ENCODE measurements at places on chromosomes 7 and 10.

DNA sequence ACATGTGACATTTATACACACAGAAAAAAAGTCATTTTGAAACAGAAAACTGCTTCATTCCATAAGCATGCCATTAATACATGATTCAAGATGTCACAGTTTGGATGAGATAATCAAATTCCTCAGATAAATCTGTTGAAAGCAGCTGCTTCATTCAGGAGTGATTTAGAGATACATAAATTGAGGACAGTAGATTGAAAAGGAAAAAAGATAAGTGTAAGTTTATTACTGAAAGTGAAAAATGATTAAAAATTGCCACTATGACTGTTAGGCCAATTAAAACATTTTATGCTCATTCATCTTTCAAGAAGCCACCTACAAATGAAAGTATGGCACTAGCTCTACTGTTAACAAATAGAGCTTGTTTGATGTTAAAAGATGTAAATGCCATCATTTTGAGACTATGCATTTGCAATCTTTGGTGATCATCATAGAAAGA, 136.9 kb upstream of the CDK6 start:
- no peaks in the 10 kb centered on the region for H3K27me3 ChIP-seq
- no peaks in the 10 kb centered on the region for H3K36me3 ChIP-seq
- no peaks in the 10 kb centered on the region for H3K4me1 ChIP-seq
- no peak overlapping the region for H3K4me3 ChIP-seq

DNA sequence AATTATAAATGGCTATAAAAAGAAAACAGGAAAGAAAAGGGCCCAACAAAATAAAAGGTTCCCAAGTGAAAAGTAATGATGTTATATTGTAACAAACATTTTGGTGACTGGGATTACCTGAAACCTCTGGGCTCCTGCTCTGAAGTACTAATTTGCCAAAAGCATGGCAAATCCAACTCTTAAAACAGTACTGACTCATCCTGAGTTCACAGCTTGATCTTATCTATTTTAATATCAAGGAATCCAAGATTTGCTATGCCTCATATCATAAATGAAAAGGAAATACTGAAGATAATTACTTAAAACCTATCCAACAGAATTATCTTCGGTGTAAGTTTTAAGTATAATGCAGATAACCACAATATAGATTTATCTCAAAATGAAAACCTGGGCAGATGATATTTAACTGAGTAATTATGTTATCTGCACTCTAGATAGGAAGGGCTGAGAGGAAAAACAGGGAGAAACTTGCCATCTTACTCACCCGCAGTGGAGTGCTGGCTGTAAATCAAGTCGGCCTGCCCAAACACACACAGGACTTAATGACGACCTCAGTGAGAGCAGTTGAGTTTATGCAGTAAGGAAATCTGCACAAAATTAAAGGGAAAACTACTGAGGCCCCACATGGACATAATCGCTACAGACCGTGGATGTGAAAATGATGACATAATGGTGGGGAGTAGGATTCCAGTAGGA, 48.4 kb downstream of the MPP7 start:
- no peaks in the 10 kb centered on the region for H3K36me3 ChIP-seq
- peaks cover 15% of the 10 kb centered on the region for H3K4me1 ChIP-seq
- no peak overlapping the region for H3K27ac ChIP-seq
- H3K4me3 ChIP-seq: no peak overlapping the region
- no peaks in the 10 kb centered on the region for H3K27me3 ChIP-seq

DNA sequence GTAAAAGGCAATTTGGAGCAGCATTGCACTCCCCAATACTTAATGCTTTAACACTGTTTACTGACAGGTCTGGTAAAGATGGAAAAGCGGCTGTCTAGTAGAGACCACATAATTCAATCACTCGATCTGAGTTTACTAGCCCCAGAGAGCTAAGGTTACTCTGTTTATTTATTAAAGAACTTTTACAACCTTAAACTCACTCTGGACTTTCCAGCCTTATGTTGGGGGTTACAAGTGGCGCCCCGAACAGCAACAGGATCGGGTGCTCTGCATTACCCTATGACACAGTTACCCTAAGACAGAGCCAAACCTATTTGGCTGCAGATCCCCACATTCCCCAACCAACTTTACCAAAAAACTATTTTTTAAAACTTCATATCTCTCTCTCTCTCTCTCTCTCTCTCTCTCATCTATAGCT, 43.9 kb downstream of the MRPS24 start:
- DNase-seq: no peak
- H3K4me1 ChIP-seq: no peaks in the 10 kb centered on the region
- H3K27me3 ChIP-seq: no peaks in the 10 kb centered on the region
- H3K36me3 ChIP-seq: no peaks in the 10 kb centered on the region

DNA sequence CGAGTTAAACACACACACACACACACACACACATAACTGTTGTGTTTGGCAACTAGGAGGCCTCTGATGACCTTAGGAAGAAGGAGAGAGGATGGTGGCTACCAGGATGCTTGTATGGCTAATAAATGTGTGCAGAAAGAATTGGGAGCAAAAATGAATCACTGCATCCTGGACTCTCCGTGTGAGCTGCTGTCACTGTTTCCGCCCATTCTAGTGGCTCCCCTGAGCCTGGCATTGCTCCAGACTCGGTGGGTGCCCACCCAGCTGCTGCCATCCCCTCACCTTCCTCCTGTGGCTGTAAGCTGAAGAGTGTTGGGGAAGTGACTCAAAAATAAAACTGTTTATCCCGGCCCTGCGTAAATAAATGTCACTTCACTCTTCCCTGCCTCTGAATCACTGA, 149.5 kb upstream of the MINDY3 start:
- H3K27ac ChIP-seq: no peak overlapping the region
- H3K36me3 ChIP-seq: no peaks in the 10 kb centered on the region
- DNase-seq: no peak
- H3K4me3 ChIP-seq: no peak overlapping the region
- H3K27me3 ChIP-seq: no peaks in the 10 kb centered on the region
- no peaks in the 10 kb centered on the region for H3K4me1 ChIP-seq

GRCh38 chr10:43174969-43175368, 36.7 kb downstream of the CSGALNACT2 start:
- H3K27me3 ChIP-seq: no peaks in the 10 kb centered on the region
- peaks cover 53% of the 10 kb centered on the region for H3K36me3 ChIP-seq
- no peak for DNase-seq

- no peak overlapping the region for H3K27ac ChIP-seq
- DNase-seq: no peak
- peaks cover 6% of the 10 kb centered on the region for H3K4me1 ChIP-seq
- H3K27me3 ChIP-seq: no peaks in the 10 kb centered on the region
- no peaks in the 10 kb centered on the region for H3K36me3 ChIP-seq
- H3K4me3 ChIP-seq: no peak overlapping the region
These were observed 638.5 kb downstream of the PHTF2 start for GRCh38 chr7:78437118-78437517.

DNA sequence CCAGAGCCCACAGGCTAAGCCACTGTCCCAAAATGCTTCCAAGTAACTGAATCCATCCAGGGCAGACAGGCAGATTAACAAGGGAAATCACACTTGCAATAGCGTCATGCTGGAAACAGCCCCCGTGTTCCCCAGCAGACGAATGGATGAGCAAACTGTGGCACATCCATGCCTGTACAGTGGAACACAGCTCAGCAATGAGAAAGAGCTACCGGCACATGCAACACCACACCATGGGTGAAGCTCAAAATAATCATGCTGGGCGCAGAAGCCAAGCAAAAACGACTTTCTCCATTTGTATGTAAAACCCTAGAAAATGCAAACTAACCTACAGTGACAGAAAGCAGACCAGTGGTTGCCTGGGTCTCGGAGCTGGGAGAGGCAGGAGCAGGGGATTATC, 153.1 kb downstream of the SLIT1 start:
- H3K4me1 ChIP-seq: peaks cover 6% of the 10 kb centered on the region
- H3K27me3 ChIP-seq: no peaks in the 10 kb centered on the region
- H3K27ac ChIP-seq: no peak overlapping the region

DNA sequence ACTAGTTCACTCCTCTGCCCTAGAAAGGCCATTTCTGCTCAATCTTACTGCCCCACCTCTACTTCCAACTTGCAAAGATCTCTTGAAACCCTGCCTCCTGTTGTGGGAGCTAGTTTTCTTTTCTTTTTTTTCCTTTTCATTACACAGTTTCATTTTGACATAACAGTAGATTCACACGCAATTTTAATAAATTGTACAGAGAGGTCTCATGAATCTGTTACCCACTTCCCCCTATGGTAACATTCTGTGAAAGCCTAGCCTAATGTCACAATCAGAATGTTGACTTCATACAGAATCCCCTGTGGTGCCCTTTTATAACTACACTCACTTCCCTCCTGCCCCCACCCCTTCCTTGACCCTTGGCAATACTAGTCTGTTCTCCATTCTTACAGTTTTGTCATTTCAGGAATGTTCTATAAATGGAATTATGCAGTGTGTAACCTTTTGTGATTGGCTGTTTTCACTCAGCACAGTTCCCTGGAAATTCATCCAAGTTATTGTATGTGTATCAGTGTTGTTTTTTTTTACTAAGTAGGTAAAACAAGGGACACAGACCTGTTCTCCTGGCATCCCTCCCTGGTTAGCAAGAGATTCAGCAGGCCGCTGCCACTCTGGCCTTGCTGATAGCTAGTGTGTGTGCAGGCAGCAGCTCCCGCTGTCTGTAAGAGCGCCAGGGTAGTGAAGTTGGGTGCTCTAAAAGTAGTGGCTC, 21.5 kb downstream of the CHST3 start:
- no peaks in the 10 kb centered on the region for H3K36me3 ChIP-seq
- no peak overlapping the region for H3K4me3 ChIP-seq
- DNase-seq: no peak
- H3K4me1 ChIP-seq: peaks cover 73% of the 10 kb centered on the region
- H3K27ac ChIP-seq: peak overlapping the region; percentile 67

DNA sequence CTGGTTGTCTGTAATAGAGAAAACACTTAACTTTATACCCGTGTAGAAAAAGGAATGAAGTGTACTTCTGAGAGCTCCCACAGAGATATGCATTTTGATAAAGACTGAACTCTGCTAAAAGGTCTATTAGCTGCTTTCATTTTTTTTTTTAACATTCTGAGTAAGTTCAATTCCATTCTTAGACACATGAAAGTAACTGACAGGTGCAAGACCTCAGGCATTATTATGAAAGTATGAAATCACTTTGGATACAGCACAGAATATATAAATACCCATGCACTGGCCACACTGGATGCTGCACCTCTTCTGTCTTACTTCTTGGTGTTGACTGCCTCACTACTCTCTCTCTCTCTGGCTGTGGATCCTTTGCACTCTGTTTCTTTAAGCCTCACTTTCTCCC, 46.2 kb downstream of the VWDE start:
- no peak overlapping the region for H3K27ac ChIP-seq
- DNase-seq: no peak
- no peak overlapping the region for H3K4me3 ChIP-seq
- H3K36me3 ChIP-seq: no peaks in the 10 kb centered on the region

- no peaks in the 10 kb centered on the region for H3K27me3 ChIP-seq
- H3K36me3 ChIP-seq: no peaks in the 10 kb centered on the region
These were observed 344.1 kb upstream of the HPS1 start for GRCh38 chr10:98790817-98791216.

DNA sequence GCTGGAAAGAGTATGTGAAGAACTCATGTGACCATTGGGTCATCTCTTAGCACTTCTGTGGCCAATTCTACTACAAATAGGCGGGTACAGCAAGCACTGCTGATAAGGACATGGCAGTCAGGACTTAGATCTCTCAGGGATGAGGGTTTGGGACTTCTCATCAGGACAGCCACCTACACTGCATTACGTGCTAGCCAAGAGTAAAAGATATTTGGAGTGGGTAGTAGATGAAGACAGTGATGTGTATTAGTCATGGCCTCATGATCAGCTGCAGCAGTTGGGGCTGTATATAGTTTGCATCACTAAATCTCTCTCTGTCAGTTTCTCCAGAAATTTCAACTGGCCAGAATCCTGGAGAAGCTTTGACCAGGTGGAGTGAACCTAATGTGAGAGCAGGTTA, 9.2 kb downstream of the TAS2R60 start:
- DNase-seq: no peak
- H3K4me3 ChIP-seq: no peak overlapping the region
- peaks cover 11% of the 10 kb centered on the region for H3K4me1 ChIP-seq
- H3K27ac ChIP-seq: no peak overlapping the region
- H3K27me3 ChIP-seq: no peaks in the 10 kb centered on the region

GRCh38 chr7:98655611-98656010, 38.5 kb downstream of the NPTX2 start:
- no peak overlapping the region for H3K27ac ChIP-seq
- H3K27me3 ChIP-seq: no peaks in the 10 kb centered on the region
- H3K4me3 ChIP-seq: no peak overlapping the region
- H3K36me3 ChIP-seq: no peaks in the 10 kb centered on the region
- no peak for DNase-seq
- H3K4me1 ChIP-seq: no peaks in the 10 kb centered on the region

DNA sequence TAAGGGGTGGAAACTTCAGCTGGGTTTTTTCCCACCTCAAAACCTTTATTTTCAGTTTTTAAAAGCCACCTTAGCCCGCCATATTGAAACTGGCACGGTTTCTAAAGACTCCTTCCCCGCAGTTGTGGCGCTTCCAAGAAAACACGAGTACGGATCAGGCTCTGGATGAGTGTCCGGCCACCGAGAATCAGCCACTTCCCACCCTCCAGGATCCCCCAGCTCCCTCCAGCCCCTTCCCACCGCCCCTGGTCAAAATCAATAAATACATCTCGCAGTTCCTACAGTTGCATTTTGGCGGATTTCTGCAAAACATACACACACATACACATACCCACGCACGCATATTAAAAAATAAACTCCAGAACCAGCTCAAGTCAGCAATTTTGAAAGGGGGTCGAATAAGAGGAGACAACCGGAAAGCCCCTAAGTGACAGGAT, 1.1 kb downstream of the SFMBT2 start:
- peaks cover 44% of the 10 kb centered on the region for H3K4me1 ChIP-seq
- no peaks in the 10 kb centered on the region for H3K27me3 ChIP-seq
- peak overlapping the region; percentile 89 for H3K27ac ChIP-seq

DNA sequence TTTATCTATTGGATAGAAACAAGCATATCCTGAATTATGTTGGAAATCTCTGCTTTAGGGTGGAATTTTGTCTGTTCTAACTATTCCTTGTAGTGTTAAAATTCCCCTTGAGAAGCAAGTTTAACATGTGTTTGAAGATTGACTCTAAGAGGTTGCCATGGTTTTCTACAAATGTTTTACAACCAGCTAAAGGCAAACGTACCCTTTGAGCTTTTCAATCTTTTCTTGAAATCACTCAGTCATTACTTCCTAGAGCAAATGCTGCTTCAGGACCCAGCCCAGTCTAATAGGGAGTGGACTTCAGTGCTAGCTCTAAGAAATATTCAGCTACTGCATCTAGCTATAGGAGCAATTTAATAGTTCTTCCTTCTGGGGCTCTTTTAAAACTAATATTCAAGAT, 118.8 kb upstream of the IFRD1 start:
- no peaks in the 10 kb centered on the region for H3K27me3 ChIP-seq
- DNase-seq: no peak
- H3K27ac ChIP-seq: no peak overlapping the region
- no peaks in the 10 kb centered on the region for H3K4me1 ChIP-seq
- no peaks in the 10 kb centered on the region for H3K36me3 ChIP-seq

All from vagina (tissue), 2 donors.